ENCODE measurements at places on chromosomes 13 and 19.

DNA sequence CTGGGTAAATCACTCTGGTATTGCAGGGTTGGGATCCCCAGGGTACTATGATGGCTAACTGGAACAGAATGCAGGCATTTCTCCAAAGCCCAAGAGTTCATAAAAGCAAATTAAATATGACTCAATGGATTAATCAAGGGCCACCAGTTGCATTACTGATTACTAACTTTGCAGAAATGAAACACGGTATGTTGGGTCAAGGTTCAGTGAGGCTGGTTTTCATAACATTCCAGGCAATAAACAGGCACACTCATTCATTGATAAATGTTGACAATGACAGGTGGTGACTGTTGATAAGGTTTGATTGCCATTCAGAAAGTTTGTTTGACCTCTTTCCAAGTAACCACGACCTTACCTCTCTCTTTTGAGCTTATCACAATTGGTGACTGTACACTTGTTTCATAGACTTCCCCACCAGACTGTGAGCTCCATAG lies 506 bp upstream of the AP1M1 start:
- no peak for DNase-seq

GRCh38 chr19:48619692-48620585 lies 633 bp downstream of the SPHK2 start:
- DNase-seq = no peak

DNA sequence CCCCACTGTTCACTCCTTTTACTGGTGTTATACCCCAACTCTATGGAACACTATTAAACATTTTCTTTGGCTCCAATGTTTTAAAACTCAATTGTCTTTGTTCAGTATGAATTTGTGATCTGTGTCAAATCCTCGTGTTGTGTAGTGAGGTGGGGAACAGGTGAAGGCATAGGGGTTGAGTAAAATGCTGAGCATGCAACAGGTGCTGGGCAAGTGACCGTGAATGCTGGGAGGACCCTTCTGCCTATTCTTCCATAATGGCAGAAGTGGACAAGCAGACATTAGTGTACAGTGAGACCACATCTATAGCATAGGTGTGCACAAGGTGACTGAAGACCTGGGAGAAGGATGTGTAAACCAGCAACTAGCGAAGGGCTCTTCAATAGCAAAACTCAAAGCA lies 1188.0 kb downstream of the UQCRFS1 start:
- no peak for DNase-seq

DNA sequence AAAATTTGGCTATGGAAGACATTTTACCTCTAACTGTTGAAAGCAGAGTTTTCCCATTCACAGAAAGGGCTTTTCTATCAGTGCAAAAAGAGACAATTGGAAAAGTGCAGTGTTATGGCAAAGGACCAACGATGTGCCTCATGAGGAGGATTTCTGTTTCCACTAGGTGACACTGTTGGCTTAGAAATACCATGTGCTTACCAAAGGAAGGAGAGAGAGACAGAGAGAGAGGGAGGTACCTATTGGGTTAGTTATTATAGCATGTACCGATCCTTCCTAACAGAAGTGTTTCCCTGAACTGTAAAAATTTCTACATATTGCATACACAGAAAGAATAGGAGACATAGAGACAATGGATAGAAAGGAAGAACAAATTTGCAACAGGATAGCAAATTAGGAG lies 23.9 kb upstream of the PSG4 start:
- no peak for DNase-seq

GRCh38 chr19:56403764-56404704 lies at the start of gene ZNF583:
ZNF583 (plus strand) TSS chr19:56404332; CDS start chr19:56407115, 2,783 bp downstream.
- DNase-seq = peak; percentile 89

DNA sequence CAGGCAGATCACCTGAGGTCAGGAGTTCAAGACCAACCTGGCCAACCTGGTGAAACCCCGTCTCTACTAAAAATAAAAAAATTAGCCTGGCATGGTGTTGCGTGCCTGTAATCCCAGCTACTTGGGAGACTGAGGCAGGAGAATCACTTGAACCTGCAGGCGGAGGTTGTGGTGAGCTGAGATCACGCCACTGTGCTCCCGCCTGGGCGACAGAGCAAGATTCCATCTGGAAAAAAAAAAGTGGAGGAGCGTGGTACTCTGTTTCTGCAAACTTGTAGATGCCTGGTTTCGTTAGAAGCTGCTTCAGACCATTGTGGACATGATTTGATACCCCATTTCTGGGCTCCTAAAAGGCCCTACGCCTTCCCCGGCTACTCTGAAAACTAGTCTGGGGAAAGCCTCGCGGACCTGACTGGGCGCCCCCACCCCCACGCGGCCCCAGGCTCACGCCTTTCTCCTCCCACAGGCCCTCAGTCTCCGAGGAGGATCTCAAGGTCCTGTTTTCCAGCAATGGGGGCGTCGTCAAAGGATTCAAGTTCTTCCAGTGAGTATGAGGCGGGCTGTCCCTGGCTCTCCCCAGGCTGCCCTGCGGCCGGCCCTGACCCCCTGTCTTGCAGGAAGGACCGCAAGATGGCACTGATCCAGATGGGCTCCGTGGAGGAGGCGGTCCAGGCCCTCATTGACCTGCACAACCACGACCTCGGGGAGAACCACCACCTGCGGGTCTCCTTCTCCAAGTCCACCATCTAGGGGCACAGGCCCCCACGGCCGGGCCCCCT lies 11.5 kb downstream of the PLPPR3 start:
- DNase-seq = no peak

DNA sequence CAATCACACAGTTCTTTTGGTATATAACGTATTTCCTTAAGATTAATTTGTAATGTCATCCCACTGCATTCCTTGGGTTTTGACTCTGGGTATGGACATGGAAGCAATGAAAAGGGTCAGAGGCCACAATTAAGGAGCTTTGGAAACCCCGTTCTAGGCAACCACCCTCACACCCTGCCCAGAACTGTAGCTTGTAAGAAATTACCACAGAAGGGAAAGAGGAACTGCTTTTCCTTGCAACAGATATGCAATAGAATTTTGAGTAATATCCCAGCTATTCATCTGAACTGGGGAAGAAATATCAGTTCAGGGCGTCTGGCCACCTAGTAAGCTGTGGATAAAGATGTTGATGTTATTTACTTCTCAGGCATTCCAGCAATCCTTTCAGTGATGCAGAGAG lies 985 bp upstream of the CLC start:
- DNase-seq = no peak

GRCh38 chr13:91058066-91058465 lies 289.4 kb upstream of the MIR17HG start:
- DNase-seq = no peak

- DNase-seq = no peak
Observed at GRCh38 chr13:26377038-26377437, 123.1 kb downstream of the CDK8 start.

DNA sequence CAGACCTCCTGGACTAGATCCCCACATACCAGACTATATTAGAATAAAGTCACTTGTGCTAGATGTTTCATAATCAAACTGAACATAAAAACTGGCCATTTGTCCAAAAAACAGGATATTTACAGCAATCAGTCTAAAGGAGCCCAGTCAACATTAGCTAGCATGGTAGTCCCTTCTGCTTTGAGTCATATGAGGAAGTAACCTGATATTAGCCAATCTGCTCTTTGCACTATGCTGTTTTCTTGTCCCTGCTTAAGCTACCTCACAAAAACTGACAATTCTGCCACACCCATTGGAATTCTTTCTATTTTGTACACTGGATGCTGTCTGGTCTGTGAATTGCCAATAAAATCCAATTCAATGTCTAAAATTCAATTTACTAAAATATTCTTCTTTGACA lies 1824.2 kb downstream of the OLFM4 start:
- DNase-seq = no peak

DNA sequence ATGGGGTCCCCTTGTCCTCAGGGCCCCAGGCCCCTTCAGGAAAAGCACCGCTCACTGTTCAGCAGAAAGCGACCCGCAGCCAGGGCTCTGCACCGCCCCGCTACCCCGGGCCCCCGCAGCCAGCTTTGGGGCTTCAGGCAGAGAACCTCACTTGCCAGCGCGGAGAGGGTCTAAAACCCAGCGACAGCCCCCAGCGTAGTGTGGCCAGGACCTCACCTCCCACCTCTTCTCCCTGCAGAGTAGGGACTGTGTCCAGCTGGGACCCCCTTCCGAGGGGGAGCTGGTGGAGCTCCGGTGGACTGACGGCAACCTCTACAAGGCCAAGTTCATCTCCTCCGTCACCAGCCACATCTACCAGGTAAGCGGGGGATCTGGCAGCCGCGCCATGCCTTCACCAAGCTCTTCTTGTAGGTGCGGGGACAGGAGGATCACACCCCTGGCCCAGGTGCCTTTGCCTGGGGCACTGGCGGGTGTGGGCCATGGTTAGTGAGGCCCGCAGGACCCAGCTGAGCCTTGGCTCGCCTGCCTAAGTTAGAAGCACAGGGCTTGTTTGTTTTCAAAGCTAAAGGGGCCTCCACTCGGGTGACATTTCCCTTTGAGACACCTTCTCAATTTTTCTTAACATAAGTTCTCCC lies 175.7 kb downstream of the KDM4B start:
- no peak for DNase-seq

- no peak for DNase-seq
Observed at GRCh38 chr19:47663911-47664771, 49.1 kb upstream of the EHD2 start.

- peak; percentile 100 for DNase-seq
Observed at GRCh38 chr19:36331353-36332228, 47.4 kb downstream of the ZFP14 start.

DNA sequence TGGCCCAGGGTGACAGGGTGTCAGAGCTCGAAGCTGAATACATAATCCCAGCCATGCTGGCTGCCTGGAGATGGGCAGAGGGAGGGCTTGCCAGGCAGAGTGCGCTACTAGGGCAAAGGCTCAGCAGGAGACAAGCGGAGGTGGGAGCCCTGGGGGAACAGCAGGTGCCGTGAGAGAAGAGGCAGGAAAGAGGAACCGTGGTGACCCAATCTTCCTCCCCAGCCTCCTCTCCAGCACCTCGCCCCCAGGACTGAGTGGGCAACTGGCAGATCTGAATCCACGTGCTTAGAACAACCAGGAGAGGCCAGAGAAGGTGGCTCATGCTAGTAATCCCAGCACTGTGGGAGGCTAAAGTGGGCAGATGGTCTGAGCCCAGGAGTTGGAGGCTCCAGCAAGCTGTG lies 11.0 kb upstream of the CCL25 start:
- no peak for DNase-seq

GRCh38 chr19:29662604-29663404 lies 2.5 kb upstream of the PLEKHF1 start:
- no peak for DNase-seq

DNA sequence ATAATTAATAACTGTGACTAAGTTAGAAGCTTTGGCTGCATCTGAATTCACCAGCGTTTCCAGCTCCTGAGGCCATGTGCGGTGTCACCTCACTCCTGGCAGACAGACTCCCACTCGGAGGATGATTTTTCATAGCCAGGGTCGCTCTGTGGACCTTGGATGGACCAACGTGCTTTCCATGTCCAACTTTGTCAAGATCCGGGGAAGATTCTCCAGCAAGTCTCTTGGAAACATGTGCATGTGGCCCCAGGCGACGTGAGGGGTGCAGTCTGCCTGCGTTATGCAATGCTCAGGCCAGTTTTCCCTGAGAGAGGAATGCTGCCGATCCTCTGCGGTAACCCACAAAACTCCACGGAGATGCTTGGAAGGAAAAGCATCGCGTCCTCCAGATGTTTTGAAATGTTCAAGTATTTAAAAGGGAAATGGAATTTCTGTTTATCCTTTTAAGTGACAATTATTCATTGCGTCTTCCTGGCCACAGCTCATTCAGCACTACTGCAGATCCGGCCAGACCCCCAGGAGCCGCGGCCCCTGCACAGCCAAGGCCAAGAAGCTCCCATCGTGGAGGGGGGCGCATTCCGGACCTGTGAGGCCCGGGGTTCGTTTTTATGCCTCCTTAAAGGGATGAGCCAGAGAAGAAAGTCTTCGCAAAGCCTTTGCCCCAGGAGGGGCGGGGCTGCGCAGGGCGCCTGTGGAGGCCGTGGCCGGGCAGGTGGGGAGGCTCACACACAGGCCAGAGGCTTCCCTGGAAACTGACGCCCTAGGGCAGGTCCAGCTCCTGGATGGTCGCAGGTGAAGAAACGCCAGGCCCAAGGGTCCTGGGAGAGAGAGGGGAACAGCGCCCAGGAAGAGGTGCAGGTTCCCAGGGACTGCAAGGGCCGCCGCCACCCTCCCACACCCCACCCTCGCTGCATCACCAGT lies 46.0 kb downstream of the C13orf46 start:
- no peak for DNase-seq

GRCh38 chr13:105773863-105774538 lies 761.5 kb downstream of the EFNB2 start:
- no peak for DNase-seq

DNA sequence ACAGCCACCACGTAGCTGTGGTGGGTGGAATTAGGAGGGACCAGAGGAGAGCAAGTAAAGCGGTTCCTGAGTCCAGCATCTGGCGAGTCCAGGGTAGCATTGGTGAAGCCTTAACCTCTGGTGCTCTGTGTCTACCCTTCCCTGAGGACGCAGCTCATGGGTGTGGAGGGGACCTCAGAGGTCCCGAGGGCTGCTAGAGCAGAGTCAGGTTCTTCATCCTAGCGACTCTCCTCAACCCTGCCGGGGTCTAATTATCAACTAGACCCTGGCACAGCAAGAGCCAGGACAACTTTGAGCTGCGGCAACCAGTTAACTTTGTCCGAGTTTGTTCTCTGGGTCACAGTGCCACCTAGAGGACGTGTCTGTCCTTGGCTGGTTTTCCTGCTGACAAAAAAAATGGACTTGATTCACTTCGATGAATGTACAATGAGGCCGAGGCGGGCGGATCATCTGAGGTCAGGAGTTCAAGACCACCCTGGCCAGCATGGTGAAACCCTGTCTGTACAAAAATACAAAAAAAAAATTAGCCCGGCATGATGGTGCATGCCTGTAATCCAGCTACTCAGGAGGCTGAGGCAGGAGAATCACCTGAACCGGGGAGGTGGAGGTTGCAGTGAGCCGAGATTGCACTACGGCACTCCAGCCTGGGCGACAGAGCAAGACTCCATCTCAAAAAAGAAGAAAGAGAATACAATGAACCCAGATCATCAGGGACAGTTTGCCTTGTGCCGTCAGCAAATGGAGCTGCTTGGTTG lies 25.0 kb downstream of the TSSK6 start:
- DNase-seq = peak; percentile 1

GRCh38 chr13:90510319-90510718 lies 837.2 kb upstream of the MIR17HG start:
- DNase-seq = no peak

- no peak for DNase-seq
Observed at GRCh38 chr13:23751195-23751594, 138.0 kb downstream of the MIPEP start.

DNA sequence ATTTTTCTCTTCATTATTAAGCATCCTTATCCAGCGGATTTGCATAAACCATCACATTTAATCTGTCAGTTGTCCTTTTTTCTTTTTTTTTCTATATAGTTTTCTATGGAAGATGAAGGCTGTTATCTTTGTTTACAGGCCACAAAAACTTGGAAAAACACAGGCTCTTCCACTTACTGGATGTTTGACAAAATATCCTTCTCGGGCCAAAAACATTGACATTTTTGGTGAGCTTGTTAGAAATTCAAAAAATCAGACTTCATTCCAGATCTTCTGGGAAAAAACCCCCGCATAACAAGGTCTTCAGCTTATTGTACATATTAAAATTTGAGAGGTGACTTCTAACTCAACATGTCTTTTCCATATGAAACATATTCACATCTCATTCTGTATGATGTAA lies 13.8 kb downstream of the ZNF93 start:
- no peak for DNase-seq

Data from NCI-H526 treated with DMSO at 0.1 percent for 48 hours (cell line).